ENCODE measurements at places on chromosomes 4 and X.

GRCh38 chrX:65679071-65679540 is 11.7 kb downstream of the MSN start:
- DNase-seq: peak; percentile 87

GRCh38 chr4:76001700-76002099 is 5.6 kb downstream of the CXCL9 start:
- DNase-seq: no peak

DNA sequence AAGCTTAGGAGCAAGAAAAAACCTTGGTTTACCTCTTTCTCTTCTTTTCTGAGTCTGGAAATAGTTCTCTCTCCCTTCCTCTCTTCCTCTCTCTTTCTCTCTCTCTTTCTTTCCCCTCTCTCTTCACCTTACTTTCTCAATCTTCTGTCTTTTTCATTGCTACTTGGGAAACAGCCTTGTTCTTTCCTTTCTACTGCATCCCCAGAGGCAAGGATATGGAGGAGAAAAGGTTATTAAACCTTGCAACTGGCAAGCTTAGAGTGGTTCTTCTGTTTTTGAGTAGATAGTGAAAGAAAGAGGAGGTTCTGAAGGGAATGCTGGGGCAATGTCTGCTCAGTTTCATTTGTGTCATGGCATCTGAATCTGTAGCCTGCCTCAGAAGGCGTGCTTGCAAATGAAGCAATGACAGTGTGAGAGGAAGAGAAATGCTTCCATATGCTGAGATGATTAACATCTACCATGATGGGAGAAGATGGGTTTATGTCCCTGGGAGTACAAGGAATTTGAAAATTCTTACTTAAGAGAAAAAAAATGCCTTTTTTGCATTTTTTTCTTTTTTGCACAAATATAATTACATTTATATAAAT is 190.6 kb downstream of the CEP135 start:
- peak; percentile 29 for DNase-seq

DNA sequence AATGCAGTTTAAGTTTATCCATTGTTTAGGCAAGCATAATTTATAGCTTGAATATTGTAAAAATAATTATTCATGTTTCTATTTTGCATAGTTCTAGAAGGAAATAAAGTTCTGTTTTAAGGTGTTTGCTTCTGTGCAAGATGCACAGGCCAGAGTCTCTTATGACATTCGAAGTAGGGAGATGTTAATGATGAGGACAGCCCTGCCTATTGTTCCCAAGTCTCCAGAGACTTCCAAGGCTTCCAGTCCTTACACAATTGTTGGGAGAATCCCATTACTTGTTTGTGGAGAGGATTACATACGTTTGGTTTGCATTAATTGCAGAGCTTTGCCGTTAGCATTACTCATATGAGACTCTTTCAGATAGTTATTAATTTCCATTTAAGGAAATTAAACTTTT is 96.2 kb upstream of the ANK2 start:
- no peak for DNase-seq

GRCh38 chr4:52841682-52842456 is 20.2 kb upstream of the RASL11B start:
- DNase-seq: no peak

- peak; percentile 46 for DNase-seq
Measured at GRCh38 chr4:136741468-136741867, 790.8 kb downstream of the PCDH18 start.

- no peak for DNase-seq
Measured at GRCh38 chr4:10054571-10055041, 33.3 kb upstream of the SLC2A9 start.

DNA sequence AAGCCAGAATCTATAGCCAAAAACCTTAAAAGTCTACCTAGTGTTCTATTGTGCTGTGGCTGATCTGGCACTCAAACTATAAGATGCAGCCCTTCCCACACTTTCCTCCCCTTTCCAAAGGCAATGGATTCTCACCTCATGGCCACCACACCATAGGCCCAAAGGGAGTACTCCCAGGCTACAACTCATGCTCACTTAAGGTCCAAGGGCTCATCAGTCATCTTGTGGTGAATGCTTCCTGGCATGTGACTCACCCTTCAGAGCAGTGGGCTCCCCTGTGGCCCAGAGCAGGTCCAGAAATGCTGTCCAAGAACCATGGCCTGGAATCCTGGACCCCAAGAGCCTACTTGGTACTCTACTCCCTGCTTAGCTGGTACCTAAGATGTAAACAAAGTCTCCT is 181.0 kb downstream of the CHRDL1 start:
- no peak for DNase-seq

- no peak for DNase-seq
Measured at GRCh38 chr4:143643399-143643798, 57.1 kb downstream of the FREM3 start.

GRCh38 chr4:142840516-142841123 is 5.5 kb downstream of the INPP4B start:
- DNase-seq: peak; percentile 40

DNA sequence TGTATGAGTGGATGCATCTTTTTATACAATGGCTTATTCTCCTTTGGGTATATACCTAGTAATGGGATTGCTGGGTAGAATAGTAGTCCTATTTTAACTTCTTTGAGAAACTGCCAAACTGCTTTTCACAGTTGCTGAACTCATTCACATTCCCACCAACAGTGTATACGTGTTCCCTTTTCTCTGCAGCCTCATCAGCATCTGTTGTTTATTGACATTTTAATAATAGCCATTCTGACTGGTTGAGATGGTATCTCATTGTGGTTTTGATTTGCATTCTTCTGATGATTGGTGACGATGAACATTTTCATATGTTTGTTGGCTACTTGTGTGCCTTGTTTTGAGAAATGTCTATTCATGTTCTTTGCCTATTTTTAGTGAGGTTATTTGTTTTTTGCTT is 687.0 kb upstream of the EPHA5 start:
- peak; percentile 50 for DNase-seq

DNA sequence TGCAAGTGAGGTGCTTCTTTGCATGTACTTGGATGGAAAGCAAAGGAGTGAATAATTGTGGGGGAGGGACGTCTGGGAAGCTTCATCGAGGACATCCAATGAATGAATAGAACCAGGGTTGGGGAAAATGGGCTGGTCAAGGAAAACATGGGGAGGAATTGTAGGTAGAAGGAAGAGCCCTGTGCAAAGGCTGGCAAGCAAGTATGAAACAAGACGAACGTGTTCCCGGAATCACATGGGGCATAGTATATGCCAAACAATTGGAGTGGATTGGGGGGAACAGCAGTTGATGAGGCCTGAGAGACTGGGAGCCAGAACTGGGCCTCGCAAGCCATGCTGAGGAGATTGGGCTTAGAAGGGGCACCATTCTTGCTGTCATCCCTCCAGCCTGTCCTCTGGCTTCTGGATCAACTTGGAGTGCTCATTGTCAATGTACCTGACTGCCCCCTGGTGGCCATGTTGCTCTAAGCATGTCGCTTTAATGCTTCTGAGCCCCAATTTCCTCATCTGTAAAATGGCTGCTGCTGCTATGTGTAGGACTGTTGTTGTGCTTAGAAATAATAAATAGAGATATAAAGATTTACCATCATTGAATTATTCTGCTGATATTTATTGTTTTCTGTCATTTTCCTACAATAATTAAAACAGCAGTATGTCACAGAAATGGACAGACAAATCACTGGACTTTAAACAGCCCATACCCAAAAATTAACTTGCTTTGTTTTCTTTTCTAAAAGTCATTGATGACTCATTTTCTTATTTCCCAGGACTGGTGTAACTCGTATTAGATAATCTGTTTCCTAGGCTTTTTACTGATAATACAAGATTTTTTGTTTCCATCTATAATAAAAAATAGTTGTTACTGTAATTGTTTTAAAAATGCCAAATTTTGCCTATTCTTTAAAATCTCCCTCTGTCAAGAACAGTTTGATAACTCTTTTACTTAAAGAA is 66.4 kb downstream of the JADE3 start:
- DNase-seq: peak; percentile 65

GRCh38 chr4:39363773-39364393 is 2.3 kb downstream of the RFC1 start:
- no peak for DNase-seq

- peak; percentile 97 for DNase-seq
Measured at GRCh38 chr4:127632420-127633403, at the start of gene INTU. INTU (plus strand) TSS chr4:127632957; CDS start chr4:127633035, 78 bp downstream.

DNA sequence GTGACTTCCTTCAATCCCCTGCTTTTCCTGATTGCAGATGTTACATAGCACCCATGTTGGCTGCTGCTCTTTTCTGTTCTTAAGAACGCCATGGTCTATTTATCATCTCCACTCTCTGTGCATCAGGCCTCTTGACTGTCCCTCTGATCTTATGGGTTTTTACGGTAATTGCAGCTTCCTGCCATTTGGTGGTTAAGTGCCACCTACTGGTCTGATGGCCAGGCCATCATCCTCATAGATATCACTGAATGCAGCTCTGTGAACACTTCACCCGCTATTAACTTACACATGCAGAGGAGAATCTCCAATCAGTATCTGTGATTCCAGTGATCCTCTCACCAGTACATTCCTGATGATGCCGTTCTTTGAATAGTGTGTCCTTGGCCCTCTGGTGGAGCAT is 382.4 kb downstream of the TRAM1L1 start:
- DNase-seq: no peak

- DNase-seq: no peak
Measured at GRCh38 chrX:114338870-114339269, 245.0 kb upstream of the HTR2C start.

GRCh38 chrX:34654696-34655490 is 2.2 kb downstream of the TMEM47 start:
- DNase-seq: peak; percentile 25

GRCh38 chr4:52107745-52108144 is 56.6 kb downstream of the SPATA18 start:
- DNase-seq: no peak

- no peak for DNase-seq
Measured at GRCh38 chrX:72027024-72027913, 104.4 kb downstream of the RTL5 start.

GRCh38 chrX:124594017-124594651 is 247.8 kb downstream of the SH2D1A start:
- peak; percentile 53 for DNase-seq

GRCh38 chr4:41586675-41587225 is 48.8 kb downstream of the LIMCH1 start:
- DNase-seq: no peak

Data from fibroblast of skin of right biceps (primary cell).